ENCODE measurements at places on chromosomes 1 and 21. TPM values are rescaled to one million over a fixed set of nuclear protein-coding genes. Genes with fewer than 3 reads are reported as not detected.

GRCh38 chr1:218078916-218079315, 206.2 kb upstream of the RRP15 start:
- no peaks in the 10 kb centered on the region for H3K27me3 ChIP-seq
- no peaks in the 10 kb centered on the region for H3K36me3 ChIP-seq
- no peak overlapping the region for H3K27ac ChIP-seq
- H3K4me1 ChIP-seq: no peaks in the 10 kb centered on the region

- no peak overlapping the region for H3K27ac ChIP-seq
- no peaks in the 10 kb centered on the region for H3K36me3 ChIP-seq
- H3K4me3 ChIP-seq: no peak overlapping the region
- DNase-seq: no peak
- no peaks in the 10 kb centered on the region for H3K27me3 ChIP-seq
These were observed 9.6 kb upstream of the LRP8 start for GRCh38 chr1:53337499-53337898.

GRCh38 chr21:43779660-43780059, 3.6 kb upstream of the CSTB start:
- no peaks in the 10 kb centered on the region for H3K36me3 ChIP-seq
- H3K27me3 ChIP-seq: no peaks in the 10 kb centered on the region
- H3K27ac ChIP-seq: no peak overlapping the region
- DNase-seq: no peak

DNA sequence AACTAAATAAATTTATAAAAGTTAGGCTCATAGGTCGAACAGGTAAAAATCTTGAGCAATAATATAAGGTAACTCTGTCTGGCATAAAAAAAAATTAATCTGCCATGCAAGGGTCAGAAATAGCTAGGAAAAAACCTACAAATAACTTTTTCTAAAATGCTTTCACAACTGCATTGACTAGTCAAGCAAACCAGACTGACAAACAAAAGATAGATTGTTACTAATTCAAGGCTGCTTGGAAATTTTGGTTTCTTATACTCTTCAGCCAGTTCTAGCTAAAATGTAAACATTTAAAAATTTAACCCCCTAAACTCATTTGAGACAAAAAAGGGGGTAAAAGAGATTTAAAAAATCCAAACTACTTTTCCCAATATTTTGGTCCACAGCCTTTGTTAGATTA, 40.8 kb downstream of the S100A10 start:
- no peaks in the 10 kb centered on the region for H3K27me3 ChIP-seq
- no peaks in the 10 kb centered on the region for H3K36me3 ChIP-seq
- H3K27ac ChIP-seq: no peak overlapping the region
- no peak for DNase-seq
- H3K4me1 ChIP-seq: no peaks in the 10 kb centered on the region
- no peak overlapping the region for H3K4me3 ChIP-seq

- no peak overlapping the region for H3K27ac ChIP-seq
- H3K27me3 ChIP-seq: no peaks in the 10 kb centered on the region
- H3K36me3 ChIP-seq: no peaks in the 10 kb centered on the region
These were observed 6.6 kb downstream of the PTPN14 start for GRCh38 chr1:214544791-214545190.

DNA sequence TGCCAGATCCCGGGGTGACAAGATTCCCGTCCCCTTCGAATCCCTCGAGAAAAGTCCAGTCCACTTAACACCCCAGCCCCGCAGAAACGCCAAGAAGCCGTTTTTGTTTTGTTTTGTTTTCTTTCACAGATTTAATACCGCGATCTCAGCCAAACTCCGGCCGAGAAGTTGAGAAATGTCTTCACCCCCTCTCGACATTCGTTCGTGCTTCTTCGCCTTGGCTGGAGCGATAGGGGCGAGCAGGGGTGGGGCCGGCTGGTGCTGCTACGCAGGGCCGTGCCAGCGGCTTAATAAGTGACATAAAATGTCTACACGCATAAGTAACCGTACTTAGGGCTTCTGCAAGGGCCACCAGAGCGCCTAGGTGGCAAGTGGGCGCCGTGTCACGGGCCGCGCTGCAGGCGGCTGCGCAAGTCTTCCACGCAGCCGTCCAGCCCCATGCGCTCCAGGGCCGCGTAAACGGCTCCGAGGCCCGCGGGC, 4.9 kb downstream of the TNFRSF25 start:
- H3K27ac ChIP-seq: no peak overlapping the region
- H3K36me3 ChIP-seq: no peaks in the 10 kb centered on the region
- peaks cover 17% of the 10 kb centered on the region for H3K4me1 ChIP-seq
- no peaks in the 10 kb centered on the region for H3K27me3 ChIP-seq
- no peak for DNase-seq

DNA sequence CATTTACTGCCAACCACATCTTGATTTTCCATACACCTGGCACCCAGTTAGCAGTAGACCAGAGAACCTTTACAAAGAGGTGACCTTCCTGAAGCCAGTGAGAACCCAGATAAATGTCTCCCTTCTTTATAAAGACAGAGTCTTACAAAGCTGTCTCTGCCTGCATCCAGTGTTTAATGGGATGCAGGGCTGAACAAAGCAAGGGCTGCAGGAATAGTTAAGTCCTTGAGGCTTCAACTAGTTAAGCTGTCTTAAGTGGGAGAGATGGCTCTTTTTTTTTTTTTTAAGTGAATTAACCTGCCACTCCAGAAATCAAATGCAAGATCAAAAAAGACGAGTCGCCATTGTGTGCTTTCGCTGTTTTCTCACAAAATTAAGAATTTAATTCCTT, 1.5 kb downstream of the AHCYL1 start:
- H3K4me1 ChIP-seq: peaks cover 10% of the 10 kb centered on the region
- no peak overlapping the region for H3K27ac ChIP-seq
- H3K4me3 ChIP-seq: no peak overlapping the region
- DNase-seq: no peak
- H3K36me3 ChIP-seq: peaks cover 7% of the 10 kb centered on the region

DNA sequence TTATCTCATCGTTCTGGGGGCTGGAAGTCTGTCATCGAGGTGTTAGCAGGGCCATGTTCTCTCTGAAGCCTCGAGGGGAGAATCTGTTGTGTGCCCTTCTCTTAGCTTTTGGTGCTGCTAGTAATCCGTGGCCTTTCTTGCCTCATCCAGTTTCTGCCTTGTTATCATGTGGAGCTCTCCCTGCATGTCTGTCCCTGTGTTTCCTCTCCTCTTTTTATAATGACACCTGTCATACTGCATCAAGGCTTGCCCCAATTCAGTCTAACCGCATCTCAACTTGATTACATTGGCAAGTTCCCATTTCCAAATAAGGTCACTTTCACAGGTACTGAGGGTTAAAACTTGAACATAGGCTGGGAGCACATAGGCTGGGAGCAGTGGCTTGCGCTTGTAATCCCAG, 82.6 kb upstream of the CNIH3 start:
- no peaks in the 10 kb centered on the region for H3K27me3 ChIP-seq
- no peak for DNase-seq
- no peaks in the 10 kb centered on the region for H3K36me3 ChIP-seq

GRCh38 chr1:147516157-147516917, 25.0 kb upstream of the BCL9 start:
- no peaks in the 10 kb centered on the region for H3K36me3 ChIP-seq
- no peak for DNase-seq
- H3K27me3 ChIP-seq: no peaks in the 10 kb centered on the region
- no peak overlapping the region for H3K27ac ChIP-seq

CELA2B gene
- total RNA-seq: not detected

NPPA gene
- not detected for total RNA-seq

BTBD19 gene
- 1.5 TPM for total RNA-seq

OR2M3 gene
- total RNA-seq: not detected

ZNF670 gene
- 11.7 TPM for total RNA-seq

Measured in H1 (cell line).